Brain (organoid and tissue), 16 donors: ENCODE measurements at places on chromosomes 7 and 10. TPM values are rescaled to one million over a fixed set of nuclear protein-coding genes. Genes with fewer than 3 reads are reported as not detected.

AKR1C8 gene
- not detected for polyA plus RNA-seq

PARG gene
- 8.3 TPM for polyA plus RNA-seq

C10orf90 gene
- 9.6 TPM for polyA plus RNA-seq

FOXP2 gene
- polyA plus RNA-seq = 0.29 TPM

CFAP46 gene
- polyA plus RNA-seq = 1.3 TPM

TRIP6 gene
- 26.8 TPM for polyA plus RNA-seq

ADCY1 gene
- polyA plus RNA-seq = 25.1 TPM

WDFY4 gene
- 0.73 TPM for polyA plus RNA-seq

BMPER gene
- 2.1 TPM for polyA plus RNA-seq

TEX47 gene
- not detected for polyA plus RNA-seq

SLC16A9 gene
- polyA plus RNA-seq = 3.4 TPM
